Esophagus muscularis mucosa (tissue), 4 donors: ENCODE measurements at places on chromosomes 2 and 18. TPM values are rescaled to one million over a fixed set of nuclear protein-coding genes. Genes with fewer than 3 reads are reported as not detected.

ABCB6 gene
- 17.4 TPM for total RNA-seq

FOXD4L1 gene
- not detected for total RNA-seq

ATRAID gene
- total RNA-seq, result 118 TPM

RNF125 gene
- 5.0 TPM for total RNA-seq

RAD51AP2 gene
- not detected for total RNA-seq

IL1R2 gene
- total RNA-seq, result 2.5 TPM

ADAM17 gene
- total RNA-seq, result 12.9 TPM

MYO1B gene
- 14.8 TPM for total RNA-seq

- peak; percentile 92 for DNase-seq
Observed at GRCh38 chr2:128734521-128735295, 416.0 kb upstream of the HS6ST1 start.

- DNase-seq, result no peak
Observed at GRCh38 chr2:119206201-119206600, 17.4 kb upstream of the STEAP3 start.

GRCh38 chr2:96756788-96757476 is 3.8 kb upstream of the CNNM4 start:
- DNase-seq, result no peak

DNA sequence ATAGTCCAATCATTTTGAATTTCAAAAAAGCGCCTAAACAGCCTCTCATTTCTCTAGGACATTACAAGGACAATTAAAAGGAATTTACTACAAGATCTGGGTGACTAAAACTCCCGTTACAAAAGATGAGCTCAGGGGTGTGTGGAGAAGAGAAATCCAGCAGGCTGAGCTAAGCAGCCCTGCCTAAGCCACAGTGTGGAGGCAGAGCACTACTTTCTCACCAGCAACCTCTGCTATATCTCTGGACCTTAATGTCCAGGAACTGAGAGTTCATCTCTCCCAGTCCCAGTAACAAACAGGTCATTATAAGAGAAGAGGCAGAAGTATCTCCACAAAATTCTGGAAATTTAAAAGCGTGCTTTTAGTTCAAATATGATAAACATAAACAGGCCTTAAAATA is 18.9 kb upstream of the ANKRD62 start:
- no peak for DNase-seq

DNA sequence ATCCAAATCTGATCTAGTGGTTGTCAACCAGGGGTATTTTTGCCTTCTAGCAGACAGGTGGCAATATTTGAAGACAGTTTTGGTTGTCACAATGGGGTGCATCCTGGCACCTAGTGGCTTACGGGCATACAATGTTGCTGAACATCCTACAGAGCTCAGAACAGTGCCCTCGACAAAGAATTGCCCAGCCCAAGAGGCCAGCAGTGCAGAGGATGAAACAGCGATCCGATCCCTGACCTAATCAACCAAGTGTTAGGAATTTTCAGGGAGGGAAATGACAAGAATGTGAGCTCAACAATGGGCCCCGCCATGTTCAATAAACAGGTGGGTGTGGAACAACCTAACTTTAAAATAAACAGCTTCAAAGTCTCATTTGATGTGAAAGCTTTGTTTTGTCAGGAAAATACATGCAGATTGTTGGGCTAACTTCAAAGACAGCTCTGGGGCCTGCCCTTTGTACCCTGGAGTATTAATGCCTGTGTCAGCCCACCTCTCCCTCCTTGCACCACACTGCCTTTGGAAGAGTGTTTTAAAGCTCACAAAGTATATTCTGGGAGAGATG is 22.5 kb upstream of the SCYGR5 start:
- no peak for DNase-seq

DNA sequence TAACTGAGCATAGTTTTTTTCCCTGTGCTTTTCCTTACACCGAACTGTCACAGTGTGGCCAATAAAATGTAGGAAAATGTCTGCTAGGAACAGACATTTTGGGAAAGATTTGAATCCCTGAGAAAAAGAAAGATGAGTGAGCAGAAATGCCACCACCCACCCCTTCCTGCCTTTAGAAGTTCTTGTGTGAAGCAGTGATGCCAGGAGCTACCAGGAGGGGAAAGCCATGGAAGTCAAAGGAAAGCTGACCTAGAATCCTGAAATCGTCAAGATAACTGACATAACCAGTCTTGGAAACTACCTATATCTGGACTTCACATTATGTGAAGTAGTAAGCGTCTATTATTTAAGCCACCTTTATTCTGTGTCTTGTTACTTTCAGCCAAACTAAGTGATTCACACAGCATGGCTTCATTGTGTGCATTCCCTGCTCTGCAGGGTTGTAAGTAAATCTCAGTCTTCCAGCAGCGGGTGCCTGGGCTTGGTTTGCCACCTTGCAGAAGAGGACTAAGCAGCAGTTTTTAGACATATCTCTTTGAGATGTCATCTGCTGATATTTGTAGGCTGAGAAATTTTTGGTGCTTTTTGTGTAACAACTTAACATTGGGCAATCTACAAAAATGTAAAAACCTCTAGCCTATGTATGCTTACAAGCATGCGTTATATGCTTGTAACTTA is 11.2 kb upstream of the SPRED2 start:
- no peak for DNase-seq

DNA sequence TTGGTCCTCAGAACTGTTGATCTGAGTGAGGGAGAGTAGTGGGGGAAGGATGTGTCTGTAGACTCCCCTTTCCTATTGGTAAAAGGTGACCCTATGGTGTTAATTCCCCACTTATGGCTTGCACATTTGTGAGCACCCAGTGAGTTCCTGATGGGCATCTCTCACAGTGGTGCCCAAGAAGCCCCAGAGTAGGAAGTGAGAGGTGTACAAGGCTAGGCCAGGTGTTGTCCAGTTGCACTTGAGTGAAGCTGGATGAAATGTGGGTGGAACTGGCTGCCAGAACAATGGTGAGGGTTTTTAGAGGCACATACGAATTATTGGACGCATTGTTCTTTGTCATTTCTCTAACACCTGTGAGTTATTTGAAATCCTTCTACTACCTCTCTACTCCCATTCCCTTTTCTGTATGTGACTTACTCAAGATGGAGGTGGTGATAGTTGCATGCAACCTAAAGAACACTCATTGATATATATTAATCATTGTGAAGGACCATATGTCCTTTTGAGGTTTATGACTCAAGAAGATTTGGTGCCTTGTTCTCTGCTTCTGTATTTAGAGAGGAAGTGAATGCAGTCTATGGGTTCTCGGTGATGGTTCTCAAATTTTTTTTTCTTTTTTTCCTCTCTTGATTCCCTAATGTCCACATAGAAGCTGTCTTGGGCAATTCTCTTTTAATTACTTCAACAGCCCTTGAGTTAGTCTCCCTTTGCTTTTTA is 162.7 kb downstream of the FSHR start:
- no peak for DNase-seq

DNA sequence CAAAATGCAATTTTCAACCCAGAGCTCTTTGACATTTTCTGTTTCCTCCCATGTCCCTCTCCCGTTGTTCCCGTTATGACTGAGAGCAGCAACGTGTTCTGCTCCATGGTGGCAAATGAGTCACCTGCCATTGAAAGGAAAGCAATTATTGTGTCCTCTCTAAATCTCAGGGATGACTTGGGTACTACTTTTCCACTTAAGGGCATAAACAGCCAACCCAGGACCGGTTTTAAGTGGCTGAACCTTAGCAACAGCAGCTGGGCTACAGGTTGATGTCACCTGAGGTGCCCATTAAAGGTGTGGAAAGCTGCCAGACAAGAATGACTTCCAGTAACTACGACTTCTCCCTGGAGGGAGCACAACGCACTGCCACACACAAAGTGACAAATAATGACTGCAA is 236.8 kb downstream of the NCKAP5 start:
- DNase-seq, result peak; percentile 87

- DNase-seq, result peak; percentile 39
Observed at GRCh38 chr2:104572834-104573233, 281.1 kb upstream of the POU3F3 start.

- DNase-seq, result no peak
Observed at GRCh38 chr2:144830543-144830942, 310.6 kb upstream of the ZEB2 start.

DNA sequence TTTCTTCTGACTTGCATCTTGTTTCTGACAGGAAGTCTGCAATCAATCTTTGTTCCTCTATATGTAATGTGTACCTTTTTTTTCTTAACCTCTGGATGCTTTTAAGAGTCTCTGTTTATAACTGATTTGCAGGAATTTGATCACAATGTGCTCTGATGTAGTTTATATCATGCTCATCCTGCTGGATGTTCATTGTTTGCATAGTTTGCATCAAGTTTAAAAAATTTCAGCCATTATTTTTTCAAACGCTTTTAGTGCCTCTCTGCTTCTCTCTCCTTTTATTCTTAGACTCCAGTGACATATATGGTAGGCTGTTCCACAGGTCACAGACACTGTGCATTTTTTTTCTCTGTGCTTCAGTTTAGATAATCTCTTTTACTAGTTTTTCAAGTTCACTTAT is 23.9 kb downstream of the RBKS start:
- no peak for DNase-seq

DNA sequence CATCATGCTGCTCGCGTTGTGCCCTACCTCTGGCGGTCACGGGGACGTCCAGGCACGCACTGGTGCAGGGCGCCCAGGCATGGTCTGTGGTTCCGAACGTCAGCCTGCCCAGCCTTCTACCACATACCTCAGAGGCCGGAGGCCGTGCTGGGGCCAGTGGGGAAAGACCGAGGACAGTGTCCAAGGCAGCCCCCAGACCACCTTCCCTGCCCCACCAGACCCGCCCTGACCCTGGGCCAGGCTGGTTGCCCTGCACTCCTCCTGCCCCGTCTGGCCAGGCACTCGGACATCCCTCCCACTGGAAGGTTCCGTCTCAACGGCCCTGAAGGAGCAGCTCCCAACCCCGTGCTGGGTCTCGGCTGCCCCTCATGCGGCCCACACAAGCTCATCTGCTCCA is 32.8 kb downstream of the SLC66A2 start:
- no peak for DNase-seq

DNA sequence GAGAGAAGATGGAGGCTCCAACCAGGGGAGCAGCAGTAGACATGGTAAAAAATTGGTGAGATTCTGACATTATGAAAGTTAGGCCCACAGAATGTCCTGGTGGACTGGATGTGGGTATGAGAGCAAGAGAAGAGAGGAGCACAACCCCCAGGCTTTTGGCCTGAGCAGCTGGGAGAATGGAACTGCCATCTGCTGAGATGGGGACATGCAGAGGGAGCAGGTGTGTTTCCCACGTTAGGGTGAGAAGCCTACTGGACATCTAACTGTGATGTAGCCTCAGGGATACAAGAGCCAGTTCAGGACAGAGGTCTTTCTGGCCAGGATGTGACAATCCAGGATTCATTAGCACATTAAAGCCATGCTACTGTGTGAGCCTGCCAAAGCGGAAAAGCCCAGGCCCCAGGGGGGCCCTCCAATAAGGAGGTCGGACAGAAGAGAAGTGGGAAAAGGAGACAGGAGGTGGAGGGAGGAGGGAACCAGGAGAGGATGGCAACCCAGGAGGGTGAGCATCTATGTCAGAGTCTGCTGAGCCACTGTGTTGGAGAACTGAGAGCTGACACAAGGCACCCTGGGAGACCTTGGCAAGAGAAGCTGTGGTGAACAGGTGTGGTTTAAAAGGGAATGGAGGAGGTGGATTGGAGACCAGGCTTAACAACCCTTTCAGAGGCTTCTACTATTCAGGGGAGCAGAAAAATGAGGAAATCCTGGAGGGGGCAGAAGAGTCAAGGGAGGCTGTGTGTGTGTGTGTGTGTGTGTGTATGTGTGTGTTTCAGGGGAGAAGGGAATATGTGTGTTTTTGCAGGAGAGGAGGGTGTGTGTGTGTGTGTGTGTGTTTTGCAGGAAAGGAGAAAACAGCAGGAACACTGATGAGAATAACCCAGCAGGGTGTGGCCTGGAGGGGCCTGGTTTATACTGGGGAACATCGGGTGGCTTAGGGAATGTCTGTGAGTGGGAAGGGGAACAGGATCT is 10.5 kb downstream of the CYB5A start:
- DNase-seq, result peak; percentile 68

GRCh38 chr2:145321344-145321743 is 801.4 kb upstream of the ZEB2 start:
- no peak for DNase-seq

DNA sequence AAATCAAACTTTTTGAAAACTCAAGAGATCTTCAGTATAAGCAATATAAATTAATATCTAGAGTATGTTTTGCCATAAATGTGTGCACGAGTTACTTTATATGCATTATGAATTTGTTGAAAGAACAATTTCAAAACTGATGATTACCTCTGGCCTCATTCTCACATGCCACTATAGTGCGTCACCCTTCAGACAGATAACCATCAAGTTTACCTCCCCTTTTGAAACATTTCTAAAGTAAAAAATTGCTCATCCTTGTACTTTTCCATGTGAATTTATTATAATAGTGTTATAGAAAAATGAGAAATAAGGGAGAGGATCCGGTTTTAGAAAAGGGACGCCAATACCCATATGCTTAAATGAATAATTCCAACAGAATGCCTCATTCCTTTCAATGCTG is 38.3 kb downstream of the ZEB2 start:
- no peak for DNase-seq

DNA sequence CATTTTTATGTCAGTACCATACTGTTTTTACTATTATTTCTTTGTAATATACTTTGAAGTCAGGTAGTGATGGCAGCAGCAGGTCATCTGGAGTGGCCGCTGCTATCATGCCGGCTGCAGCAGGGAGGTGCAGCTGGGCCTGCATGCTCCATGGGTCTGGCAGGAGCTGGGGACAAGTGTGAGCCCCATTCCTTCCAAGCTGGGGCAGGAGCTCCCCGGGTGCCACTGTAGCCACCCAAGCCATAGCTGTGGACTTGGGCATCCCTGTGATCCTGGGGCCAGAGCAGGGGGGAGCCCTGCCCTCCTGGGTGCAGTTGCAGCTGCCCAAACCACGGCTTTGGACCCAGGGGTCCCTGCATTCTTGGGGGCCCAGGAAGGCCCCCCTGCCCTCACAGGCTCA is 59.2 kb downstream of the CSRNP3 start:
- no peak for DNase-seq

- no peak for DNase-seq
Observed at GRCh38 chr2:160256507-160256906, 56.4 kb upstream of the ITGB6 start.

GRCh38 chr2:230798769-230799399 is 65.9 kb upstream of the ITM2C start:
- DNase-seq, result no peak

DNA sequence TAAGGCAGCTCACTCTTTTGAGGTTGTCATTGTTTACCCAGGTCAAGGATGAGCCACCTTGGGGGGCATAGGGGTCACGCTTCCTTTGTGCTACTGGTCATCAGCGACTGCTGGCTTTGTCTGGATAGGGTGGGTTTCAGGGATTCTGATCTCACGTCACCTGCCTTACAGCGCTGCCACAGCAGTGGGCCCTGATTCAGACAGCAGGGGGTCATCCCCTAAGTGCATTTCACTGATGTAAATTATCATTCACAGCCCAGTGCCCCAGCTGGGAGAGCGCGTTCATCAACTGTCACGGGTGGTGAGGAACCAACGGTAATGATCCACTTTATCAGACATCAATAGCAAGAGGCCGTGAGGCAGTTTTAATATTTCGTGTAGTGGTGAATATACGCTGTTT is 291.2 kb downstream of the NEDD4L start:
- no peak for DNase-seq

DNA sequence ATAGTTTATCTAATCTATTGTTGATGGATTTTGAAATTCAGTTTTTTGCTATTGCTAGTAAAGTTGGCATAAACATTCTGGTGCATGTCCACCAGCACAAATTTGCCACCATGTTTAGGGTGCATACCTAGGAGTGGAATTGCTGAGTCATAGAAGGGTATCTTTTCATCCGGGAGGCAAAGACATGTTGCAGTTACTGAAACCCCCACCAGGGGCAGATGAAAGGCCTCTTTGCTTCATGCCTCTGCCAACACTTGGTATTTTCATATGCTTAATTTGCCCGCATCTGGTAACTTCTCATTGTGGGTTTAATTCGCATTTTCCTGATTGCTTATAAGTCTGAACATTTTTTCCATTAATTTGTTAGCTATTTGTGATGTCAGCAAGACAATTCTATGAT is 8.2 kb downstream of the DCC start:
- DNase-seq, result no peak
